ENCODE measurements at places on chromosomes 16 and 17. TPM values are rescaled to one million over a fixed set of nuclear protein-coding genes. Genes with fewer than 3 reads are reported as not detected.

DNA sequence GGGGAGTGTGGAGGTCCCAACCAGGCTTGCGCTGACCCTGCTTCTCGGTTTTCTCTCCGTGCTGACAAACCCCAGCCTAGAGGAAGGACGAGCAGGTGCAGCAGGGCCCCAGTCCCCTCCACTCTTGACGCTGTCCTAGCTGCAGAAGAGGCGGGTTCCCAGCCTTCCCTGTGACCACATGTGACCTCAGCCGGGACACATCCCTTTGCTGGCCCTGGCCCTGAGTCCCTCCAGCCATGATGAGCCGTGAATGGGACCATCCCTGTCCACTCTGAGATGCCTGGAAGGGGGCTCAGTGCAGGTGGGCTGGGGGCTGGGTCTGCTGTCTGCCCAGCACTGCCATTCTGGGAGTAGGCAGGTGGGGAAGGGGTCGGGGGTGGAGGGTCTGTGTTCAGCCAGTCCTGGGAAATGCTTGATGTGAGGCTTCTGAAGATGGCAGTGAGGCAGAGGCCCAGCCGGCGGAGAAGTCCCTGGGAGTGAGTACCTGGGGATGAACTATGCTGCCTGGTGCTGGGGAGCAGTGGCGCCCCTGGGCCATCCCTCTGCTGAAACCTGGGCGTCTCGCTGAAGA is 1.9 kb upstream of the TUBB3 start:
- DNase-seq: no peak

Gene CLEC18B
- not detected for polyA plus RNA-seq

DNA sequence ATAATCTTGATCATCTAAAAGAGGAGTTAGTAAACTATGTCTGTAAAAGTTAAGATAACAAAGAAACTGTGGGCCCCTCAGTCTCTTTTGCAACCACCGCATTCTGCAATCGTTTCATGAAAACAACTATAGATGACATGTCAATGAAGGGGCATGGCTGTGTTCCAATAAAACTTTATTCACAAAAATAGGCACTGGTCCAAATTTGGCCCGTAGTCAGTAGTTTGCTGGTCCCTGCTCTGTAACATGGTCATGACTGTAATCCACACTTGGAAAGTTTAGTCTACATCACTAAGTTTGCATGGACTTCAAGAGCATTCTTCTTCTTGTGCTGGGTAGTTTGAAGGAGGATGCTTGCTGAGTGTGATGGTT is 299.3 kb upstream of the PSMD7 start:
- DNase-seq: no peak

GRCh38 chr16:73046849-73047214 is 1.1 kb downstream of the ZFHX3 start:
- no peak for DNase-seq

Gene WFDC1
- polyA plus RNA-seq: 4.4 TPM

DNA sequence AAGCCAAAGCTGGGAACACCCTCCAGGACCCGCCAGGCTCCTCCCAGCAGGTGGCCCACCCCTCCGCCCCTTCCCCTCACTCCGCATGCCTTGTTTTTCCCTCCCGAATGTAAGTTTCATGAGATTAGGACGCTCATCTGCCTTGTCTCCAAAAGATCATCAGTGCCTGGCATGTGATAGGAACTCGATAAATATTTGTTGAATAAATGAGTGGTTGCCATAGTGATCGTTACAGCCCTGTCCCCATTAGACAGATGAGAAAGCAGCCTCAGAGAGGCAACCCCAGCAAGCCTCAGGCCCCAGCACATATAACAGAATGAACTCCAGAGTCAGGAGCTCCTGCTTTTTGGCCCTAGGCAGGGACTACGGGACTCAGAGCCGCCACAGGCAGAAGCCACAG is 5.0 kb downstream of the CAMKK1 start:
- peak; percentile 67 for DNase-seq

Gene TPSG1
- polyA plus RNA-seq: 1.8 TPM

GRCh38 chr16:66116163-66117002 is 250.1 kb upstream of the CDH5 start:
- no peak for DNase-seq

GRCh38 chr17:56595831-56596690 is 2.6 kb downstream of the NOG start:
- DNase-seq: peak; percentile 16

Gene ZG16B
- polyA plus RNA-seq: 0.34 TPM

DNA sequence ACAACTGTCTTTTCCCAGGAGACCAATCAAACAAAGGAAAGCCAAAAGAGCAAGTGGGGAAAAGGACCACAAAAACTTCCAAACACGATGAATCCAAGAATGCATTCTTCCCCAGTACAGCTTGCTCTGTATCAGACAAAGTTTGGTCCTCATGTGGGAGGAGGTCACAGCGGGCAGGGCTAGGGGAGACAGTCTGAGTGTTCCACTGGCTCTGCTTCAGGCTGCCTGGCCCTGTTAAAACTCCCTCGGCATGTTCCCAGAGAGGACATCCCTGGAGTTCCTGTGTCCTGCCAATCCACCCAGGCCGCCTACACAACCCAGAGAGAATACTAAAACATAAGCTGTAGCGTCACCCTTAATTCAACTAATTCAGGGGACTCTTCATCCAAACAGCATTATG is 415.1 kb upstream of the DYNLRB2 start:
- peak; percentile 30 for DNase-seq

Gene ST6GALNAC1
- 0.53 TPM for polyA plus RNA-seq

Gene FZD2
- 18.1 TPM for polyA plus RNA-seq

Gene OTOP3
- polyA plus RNA-seq: not detected

GRCh38 chr16:10846213-10846998 is 27.8 kb upstream of the TVP23A start:
- peak; percentile 47 for DNase-seq

- DNase-seq: no peak
These were observed 1.9 kb downstream of the CDK10 start for GRCh38 chr16:89688395-89688794.

- DNase-seq: no peak
These were observed 927 bp upstream of the ENGASE start for GRCh38 chr17:79073706-79074088.

- DNase-seq: no peak
These were observed 19.1 kb upstream of the RSL1D1 start for GRCh38 chr16:11870399-11870798.

DNA sequence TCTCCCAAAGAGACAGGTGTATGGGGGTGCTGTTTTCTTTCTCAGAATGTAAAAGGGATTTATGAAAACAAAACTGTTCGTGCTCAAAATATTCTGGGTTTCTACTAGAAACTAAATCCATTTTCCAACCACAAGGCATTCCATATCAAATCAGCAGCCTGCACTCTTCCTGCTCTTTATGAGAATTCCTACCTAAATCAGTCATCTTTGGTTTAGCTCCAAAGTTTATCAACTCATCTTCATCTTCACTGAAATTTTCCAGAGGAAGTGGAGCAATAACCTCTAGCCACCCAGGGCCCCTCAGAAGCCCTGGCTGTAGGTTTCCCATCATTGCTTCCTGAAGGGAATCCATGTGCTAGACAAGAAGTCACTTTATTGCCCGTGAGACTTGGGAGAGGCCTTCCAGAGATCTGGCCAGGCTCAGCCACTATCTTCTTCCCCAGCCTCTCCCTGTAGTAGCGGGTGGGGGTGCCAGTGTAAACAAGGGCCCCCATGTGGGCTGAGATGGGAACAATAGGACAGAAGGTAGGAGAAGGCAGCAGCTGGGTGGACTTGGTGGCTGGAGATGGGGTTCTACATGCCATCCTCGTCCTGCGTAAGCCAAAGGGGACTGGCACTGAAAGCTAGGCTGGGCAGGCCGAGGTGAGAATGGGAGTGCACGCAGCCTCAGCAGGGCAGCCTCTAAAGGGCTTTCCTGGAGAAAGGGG is 22.0 kb upstream of the ALDH3A1 start:
- DNase-seq: no peak

- peak; percentile 43 for DNase-seq
These were observed 32.8 kb upstream of the NUDT16L1 start for GRCh38 chr16:4660454-4661007.

Gene WSCD1
- polyA plus RNA-seq: 36.9 TPM

- DNase-seq: no peak
These were observed 420.4 kb downstream of the GRIN2A start for GRCh38 chr16:9761870-9762269.

Gene C1QTNF1
- polyA plus RNA-seq: 6.8 TPM

GRCh38 chr17:944266-944826 is 35.2 kb downstream of the NXN start:
- no peak for DNase-seq

GRCh38 chr16:28986046-28986445 is 1.2 kb downstream of the LAT start:
- no peak for DNase-seq

DNA sequence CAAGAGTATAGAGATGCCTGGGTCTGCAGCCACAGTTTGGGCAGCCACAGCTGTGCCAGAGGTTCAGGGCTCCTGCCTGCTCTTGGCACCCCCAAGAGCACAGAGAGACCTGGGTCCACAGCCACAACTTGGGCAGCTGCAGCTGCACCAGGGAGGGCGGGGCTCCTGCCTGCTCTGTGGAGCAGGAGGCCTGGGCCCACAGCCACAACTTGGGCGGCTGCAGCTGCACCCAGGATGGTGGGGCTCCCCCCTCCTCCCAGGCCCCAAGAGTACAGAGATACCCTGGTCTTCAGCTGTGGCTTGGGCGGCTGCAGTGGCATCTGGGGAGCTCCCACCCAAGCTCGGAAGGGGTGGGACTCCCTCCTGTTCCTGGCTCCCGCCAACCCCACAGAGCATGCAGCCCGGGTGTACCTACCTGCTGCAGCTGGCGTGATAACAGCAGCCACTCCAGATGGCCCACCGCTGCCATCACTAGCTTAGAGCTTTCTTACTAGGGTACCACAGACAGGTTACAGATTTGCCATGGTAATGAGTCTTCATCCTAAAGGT is 72.7 kb downstream of the PHKB start:
- DNase-seq: no peak

Gene TNP2
- polyA plus RNA-seq: not detected

GRCh38 chr17:48541036-48541576 is 3.8 kb downstream of the HOXB2 start:
- no peak for DNase-seq

- peak; percentile 44 for DNase-seq
These were observed at the start of gene MYH10 for GRCh38 chr17:8630227-8630801. Gene MYH10 (minus strand): TSS chr17:8630725. CDS start chr17:8623246, 7,479 bp downstream.

GRCh38 chr16:83549316-83550182 is 258.2 kb upstream of the HSBP1 start:
- no peak for DNase-seq

GRCh38 chr16:11698271-11698689 is 30.0 kb downstream of the SNN start:
- DNase-seq: no peak

GRCh38 chr16:17769065-17769464 is 298.3 kb upstream of the XYLT1 start:
- DNase-seq: no peak

- DNase-seq: no peak
These were observed 54.2 kb upstream of the PVALEF start for GRCh38 chr17:81111066-81111465.

- no peak for DNase-seq
These were observed 14.3 kb downstream of the SGCA start for GRCh38 chr17:50180111-50180510.

Gene BICDL2
- not detected for polyA plus RNA-seq

Gene TMC7
- polyA plus RNA-seq: 1.5 TPM

DNA sequence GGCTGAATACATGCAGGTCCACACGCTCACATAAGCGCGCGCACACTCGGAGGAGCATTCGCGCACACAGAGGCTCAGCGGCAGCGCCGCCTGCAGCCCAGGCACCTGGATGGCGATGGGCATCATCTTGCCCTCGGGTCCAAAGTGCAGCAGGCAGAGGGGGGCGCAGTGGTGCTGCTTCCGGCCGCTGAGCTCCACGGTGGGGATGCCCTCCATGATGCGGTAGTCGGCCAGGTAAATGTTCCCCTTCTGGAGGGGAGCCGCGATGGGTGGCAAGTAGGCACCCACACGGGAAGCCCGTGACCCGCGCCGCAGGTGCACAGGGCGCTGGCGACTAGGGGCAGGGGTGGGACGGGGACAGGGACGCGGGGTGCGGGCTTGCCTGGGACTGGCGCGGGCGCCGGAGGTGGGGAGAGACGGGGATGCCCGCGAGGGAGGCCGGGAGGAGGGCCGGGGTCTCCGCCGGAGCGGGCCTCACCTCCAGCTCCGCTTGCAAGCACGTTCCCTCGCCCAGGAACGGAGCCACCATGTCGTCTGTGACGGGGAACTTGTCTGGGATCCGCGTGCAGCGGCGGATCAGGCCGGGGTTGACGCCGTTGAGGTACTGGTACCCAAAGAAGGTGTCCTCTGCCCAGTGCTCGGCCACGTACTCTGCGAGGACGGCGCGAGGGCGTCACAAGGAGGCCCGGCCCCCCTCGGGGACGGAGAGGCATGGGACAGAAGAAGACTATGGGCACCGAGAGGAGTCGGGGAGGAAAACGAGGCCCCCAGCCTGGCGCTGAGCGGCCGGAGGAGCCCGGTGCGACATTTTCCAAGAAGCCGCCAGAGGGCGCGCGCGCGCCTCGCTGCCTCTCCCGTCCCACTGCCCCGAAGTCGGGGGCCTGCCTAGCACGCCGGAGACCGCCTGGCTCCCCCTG is 8.0 kb downstream of the ALOX12B start:
- DNase-seq: peak; percentile 70

Gene SLC9A5
- polyA plus RNA-seq: 0.71 TPM

DNA sequence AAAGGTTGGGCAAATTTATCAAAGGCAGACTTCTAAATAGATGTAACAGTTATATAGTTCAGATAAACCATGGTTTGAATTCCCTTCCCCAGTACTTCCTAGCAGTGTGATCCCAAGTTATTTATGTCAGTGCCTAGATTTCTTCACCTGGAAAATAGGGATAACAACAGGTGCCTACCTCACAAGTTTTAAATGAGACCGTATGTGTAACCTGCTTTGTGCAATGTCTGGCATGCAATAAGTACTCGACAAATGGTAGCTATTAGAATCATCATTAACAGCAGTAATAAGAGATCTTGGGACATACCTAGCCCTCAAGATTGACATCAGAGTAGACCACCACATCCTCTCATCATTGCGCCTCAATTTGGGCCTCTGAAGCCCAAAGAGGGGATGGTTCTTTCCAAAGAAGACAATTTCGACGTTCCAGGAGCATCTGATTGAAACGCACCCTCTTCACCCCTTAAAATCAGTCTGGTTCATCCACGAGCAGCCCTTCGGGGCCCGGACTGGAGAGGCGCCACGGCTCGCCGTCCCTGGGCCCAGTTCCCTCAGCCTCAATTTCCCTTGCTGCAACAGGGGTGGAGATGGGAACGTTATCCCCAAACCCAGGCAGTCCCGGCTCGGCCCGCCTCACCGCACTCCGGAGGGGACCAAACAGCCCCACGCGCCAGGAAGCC is 541 bp downstream of the ACACA start:
- peak; percentile 3 for DNase-seq
